ENCODE measurements at places on chromosomes 3 and 15. TPM values are rescaled to one million over a fixed set of nuclear protein-coding genes. Genes with fewer than 3 reads are reported as not detected.

DNA sequence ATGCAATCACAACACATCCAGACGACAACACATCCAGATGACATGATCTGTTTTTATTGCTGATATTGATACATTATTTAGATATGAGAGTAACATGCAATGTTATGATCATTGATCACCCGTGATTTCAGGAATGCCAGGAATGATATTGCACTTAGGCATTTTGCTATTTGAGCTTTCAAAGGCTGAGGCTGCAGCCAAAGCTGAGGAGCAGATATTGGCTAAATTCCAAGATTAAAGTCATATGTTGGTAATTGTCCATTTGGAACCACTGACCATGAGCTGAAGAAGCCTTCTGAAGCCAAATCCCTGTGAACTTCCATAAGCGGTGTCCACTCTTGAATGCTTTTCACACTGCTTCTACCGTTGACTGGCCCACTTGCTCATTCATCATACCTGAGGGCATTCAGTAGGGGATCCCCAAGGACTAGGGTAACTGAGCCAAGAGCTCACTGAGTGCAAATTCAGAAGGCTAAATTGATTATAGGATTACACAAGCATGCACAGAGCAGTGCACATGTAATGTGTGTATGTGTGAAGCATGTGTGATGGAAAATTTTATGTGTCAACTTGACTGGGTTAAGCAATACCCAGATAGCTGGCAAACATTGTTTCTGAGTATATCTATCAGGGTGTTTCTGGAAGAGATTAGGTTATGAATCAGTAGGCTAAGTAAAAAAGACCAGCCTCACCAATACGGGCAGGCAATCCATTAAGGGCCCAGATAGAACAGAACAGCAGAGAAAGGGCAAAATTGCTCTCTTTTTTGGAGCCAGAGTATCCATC, 92.1 kb upstream of the PLAAT1 start:
- no peak for DNase-seq

GRCh38 chr3:1728510-1728909, 370.2 kb upstream of the CNTN4 start:
- DNase-seq, result no peak

DNA sequence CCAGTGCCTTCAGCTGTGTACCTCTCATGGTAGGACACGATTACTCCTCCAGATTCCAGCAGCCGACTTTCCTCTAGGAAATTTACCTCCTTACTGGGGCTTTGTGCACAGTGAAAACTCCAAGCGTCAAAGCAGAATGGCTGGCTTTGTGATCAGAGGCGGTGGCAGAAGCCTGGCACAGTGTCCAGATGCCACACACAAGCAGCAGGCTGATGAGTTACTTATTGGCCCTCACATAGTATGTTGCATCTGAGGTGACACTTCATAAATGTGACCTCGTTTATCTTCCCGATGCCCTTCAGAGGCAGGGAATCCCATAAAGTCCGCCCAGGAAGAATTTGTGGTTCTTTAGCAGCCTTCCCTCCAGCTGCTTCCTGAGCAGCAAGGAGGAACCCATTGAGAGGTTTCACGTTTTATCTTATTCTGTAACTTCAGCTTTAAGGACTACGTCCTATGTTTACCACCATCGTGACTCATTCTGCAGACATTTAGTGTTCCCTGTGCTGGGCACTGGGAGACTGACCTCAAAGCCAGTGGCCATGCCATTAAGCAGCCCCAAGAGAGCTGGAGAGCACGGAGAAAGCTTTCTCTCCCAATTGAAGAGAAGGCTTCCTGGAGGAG, 107.1 kb upstream of the C15orf61 start:
- DNase-seq, result peak; percentile 10

DNA sequence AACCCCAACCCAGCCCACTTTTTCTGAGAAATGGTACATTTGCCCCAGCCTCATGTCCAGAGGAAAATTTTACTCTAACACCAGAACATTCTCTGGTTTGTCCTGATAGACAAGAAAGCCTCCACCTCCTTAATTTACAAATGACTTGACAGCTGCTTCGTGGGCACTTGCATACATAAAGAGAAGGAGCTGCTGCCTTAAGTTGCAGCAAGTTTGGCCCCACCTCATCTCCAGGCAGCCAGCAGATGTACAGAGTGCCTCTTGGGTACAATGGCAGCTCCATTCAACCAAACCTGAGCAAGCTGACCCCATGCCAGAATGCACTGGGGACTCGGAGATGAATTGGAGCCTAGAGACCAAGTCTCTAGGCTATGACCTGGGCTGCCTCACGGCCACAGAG, 6.2 kb upstream of the H1-8 start:
- DNase-seq, result no peak

DNA sequence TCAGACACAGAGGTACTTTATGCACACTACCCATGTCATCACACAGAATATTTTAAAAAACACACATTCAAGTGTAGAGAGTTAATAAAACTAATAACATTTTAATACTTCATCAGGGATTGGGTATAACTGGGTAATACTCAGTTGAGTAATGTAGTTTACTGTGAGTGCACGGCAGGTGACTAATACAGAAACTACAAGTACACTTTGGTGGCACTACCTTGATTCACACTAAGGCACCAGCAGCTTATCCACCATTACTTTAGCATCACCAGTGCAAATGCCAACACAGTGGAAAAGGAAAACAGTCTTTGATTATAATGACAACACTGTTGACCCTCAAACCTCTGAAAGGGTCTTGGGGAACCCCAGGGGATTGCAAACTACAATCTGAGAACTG, 33.6 kb downstream of the ZNF280D start:
- no peak for DNase-seq

- no peak for DNase-seq
Observed at GRCh38 chr3:13415997-13416793, 3.9 kb downstream of the NUP210 start.

DNA sequence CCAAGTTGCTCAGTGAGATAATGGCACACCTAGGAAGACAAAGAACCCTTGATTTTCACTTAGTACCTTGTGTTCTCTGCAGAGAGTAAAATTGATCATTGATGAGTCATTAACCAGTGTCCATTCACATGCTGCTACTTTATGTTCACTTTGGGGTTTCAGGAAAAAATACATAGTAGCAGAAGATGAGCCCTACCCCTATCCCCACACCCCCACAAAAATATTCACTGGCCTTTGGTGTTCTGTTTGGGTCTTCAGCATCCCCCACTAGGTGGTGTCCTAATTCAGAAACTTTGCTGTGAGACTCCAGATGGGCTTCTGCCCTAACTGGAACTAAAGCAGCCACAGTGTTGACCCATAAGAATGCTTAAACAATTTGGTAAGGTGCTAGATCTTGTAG, 178.8 kb downstream of the KLHL25 start:
- no peak for DNase-seq

GRCh38 chr3:4949659-4950058, 29.6 kb upstream of the BHLHE40 start:
- DNase-seq, result no peak

DNA sequence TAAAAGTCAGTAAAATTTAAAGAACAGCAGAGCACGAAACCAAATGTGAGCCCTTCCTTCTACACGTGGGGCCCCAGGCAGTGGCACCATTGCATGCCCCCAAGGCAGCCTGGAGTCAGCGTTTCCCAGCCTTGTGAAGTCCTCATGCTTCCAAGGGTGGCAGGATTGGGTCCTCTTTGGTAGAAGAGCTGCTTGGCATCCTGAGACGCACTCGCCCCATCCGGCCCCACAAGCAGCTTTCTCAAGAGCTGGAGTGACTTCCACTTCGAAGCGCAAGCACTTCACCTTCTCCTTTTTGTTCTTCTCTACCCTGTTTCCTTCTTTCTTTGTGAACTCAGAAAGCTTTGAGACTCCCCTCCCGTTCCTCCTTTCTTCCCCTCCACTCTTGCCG, 34.7 kb downstream of the ZNF710 start:
- DNase-seq, result no peak

GRCh38 chr15:72353266-72353665, 22.5 kb downstream of the HEXA start:
- no peak for DNase-seq

DNA sequence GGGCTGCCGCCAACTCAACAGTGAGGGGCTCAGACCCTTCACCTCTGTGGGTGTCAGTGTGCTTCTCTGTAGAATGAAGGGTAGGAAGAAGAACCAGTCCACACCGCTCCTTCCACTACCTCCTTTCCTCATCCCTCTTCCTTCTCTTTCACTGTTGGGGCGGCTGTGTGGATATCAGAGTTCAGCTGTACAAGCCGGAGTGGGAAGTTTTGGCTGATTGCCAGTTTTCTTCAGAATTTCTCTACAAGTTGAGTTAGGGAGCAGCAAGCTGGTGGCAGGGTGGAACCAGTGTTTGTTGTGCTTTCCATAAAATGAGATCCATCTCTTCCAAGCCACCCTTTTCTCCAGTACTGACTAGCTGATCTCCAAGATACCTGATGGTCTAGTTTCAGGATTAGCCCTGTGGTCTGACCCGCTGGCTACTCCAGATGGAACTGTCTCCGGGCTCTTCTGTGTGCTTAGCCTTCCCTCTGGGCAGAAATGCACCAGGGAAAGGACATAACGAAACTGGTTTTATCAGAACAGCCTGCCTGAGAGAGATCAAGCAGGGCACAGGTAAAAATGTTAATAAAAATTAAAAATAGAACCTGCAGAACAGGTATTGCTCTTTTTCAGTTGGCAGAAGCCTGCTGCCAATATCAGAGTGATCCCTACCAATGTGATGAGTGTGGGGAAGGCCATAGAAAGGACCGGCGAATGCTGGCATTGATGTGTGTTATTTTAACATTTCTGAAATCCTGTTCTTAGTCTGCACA, 169.9 kb upstream of the TSC22D2 start:
- no peak for DNase-seq

DNA sequence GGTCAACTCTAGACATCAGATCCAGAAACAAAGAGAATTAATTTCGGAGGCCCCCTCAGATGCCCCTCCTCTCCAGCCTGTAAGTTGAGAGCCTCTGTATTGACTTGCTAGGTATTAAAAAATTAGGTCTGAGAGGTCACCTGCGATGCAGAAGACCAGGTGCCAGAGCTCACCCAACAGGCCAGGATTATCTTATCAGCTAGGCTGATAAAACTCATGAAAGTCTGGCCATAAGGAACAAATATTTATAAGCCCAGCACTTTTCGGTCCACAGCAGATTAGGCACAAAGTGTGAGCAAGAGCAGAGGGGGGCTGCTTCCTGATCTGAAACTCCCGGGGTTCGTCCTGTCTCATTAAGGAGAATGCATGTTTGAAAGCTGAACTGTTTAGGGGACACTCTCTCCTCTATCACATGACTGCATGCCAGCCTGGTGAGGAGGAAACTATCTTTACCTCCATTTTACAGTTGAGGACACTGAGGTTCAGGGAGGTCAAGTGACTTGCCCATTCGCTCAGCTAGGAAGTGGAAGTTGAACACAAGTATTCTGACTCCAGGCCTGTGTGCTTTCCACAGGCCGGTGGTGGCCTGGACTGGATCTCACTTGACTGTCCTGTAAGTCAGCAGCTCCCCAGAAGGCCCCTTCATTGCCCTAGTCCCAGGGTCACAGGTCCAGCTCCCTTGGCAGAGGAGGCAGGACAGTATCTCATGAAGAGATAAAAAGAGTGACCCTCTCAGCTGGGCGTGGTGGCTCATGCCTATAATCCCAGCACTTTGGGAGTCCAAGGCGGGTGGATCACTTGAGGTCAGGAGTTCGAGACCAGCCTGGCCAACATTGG, 39.6 kb upstream of the MAGEF1 start:
- DNase-seq, result no peak

- no peak for DNase-seq
Observed at GRCh38 chr15:88648357-88649214, 9.8 kb downstream of the ISG20 start.

DNA sequence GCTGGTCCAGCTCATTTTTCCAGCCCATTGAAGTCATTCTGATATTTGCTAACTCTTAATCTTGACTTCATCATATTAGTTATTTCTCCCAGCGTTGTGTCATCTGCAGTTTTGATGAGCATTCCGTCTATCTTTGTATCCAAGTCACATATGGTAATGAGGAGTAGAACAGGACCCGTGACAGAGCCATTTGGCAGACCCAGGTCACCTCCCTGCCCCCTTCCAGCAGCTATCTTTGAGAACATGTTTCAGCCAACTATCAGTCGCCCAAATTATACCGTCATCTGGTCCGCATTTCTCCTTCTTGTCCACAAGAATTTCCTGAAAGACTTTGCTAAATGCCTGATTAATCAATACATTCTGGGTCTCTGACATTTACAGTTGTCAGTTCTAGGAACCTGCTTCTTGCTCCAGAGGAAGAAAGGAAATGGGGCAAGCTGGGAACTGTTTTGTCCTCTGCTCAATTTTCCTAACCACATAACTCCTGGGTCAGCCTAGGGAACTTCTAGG, 347.1 kb upstream of the NR2E3 start:
- no peak for DNase-seq

DNA sequence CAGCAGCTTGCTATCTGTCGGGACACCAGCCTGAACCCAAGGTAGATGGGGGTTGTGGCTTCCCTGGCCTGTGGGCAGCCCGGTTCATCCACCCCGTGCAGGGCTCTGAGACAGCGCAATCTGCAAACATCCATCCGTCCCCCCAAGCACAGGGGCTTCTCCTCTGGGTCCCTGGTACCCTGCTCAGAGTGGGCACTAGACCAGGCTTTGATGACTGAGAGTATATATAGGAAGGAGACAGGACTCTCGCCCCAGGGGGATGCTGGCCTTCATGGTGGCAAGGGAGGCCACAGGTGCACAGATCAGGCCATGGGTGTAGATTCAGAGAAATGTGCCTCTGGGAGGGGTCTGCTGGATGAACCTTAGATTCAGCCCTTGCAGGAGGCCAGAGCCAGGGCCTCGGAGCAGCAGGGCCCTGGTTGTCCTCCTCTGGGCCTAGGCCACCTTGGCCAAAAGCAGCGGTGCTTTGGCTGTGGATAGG, 40.3 kb downstream of the CFAP100 start:
- no peak for DNase-seq

Gene CPNE9
- not detected for total RNA-seq

Gene GOLGA8G
- total RNA-seq, result not detected

Gene LMOD3
- not detected for total RNA-seq

Gene CD80
- total RNA-seq, result not detected

Gene NEK10
- 5.6 TPM for total RNA-seq

Gene RAMAC
- total RNA-seq, result 28.3 TPM

Gene CHRM5
- total RNA-seq, result not detected

Gene GPR62
- 0.07 TPM for total RNA-seq
